ENCODE measurements at places on chromosomes 12 and 14.

- DNase-seq = no peak
Observed at GRCh38 chr14:25400607-25401206, 350.8 kb upstream of the STXBP6 start.

GRCh38 chr12:87807086-87807485 is 222.1 kb downstream of the C12orf50 start:
- no peak for DNase-seq

DNA sequence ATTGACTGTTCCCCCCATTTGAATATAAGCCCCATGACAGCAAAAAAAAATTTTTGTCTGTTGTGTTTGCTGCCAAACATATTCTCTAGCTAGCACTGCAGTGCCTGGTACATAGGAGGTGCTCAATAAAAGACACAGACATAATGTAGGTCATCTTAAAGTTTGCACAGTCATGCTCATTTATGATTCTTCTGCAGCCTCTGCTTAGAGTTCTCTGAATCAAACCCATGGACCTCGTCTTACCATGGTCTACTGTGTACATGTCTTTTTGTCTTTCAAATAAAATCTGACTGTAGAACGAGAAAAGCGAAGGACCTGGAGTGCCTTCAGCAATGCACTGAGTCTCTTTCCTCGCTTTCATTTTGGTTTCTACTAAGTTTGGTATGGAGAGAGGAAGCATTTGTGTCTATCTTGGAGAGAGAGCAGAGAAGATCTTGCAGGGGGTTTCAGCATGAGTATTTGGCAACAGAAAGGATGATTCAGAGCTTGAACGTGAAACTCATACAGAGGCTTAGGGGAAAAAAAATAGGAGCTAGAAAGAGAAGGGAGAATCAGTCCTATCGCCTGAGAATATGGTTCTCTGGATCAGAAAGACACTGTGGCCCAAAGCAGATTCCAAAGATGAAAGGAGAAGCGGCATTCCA is 38.8 kb upstream of the TMCC3 start:
- DNase-seq = no peak

DNA sequence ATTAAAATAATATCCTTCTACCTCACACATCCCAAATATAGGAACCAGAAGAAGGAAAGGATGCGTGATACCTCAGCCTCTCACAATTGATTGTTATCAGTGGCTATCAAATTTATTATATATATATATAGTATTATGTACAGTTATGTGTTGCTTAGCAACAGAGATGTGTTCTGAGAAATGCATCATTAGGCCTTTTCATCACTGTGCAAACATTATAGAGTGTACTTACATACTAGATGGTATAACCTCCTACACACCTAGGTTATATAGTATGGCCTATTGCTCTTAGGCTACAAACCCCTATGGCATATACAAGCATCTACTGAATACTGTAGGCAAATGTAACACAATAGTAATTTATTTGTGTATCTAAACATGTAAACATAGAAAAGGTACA is 34.0 kb downstream of the PYM1 start:
- no peak for DNase-seq

Data from stimulated activated CD4-positive, alpha-beta T cell treated with anti-CD3 and anti-CD28 coated beads, Interleukin-1b, Interleukin-23, amount 100 ng/mL, for 1 hour (primary cell).